HepG2 (cell line): ENCODE measurements at places on chromosomes 13 and 19.

DNA sequence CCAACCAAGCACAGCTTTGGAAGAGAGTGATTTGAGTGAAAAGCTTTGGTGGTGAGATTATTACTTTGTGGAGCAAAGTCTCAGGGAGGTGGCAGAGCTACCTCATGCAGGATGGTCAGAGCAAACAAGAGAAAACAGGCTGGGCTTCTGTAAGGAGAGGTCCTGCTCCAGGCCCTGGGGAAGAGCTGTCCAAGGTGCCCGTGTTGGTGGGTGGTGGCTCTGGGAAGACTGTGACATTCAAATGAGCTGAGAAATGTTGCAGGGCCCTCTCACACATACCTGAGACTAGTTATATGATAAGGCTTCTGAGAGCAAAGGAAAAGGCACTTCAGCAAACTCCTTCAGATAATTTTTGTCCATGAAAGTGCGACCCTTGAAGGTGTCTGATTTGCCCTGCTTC lies 205.5 kb upstream of the SOX21 start:
- DNase-seq = no peak

GRCh38 chr13:22194106-22194805 lies 523.4 kb downstream of the FGF9 start:
- DNase-seq = no peak

- no peak for DNase-seq
Measured at GRCh38 chr13:21011378-21011777, 50.0 kb downstream of the LATS2 start.

DNA sequence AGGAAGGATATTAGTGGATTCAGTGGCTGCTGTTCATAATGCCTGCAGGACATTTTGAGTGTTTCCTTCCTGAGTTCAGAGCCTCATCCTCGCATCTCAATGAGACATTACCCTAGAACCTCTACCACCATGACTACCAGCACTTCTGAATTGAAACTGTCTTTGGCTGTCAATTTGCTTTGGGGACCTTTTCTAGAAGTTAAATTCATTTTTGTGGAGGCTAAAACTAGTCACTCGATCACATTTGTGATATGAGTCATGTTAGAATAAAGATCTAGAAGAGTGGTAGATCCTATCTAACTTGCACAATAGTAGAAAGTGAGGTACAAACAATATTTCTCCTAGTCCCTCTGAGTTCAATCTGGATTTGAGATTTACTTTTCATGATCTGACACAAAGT lies 124.9 kb downstream of the KCNRG start:
- no peak for DNase-seq

GRCh38 chr13:113669755-113670341 lies 2.8 kb downstream of the GRK1 start:
- DNase-seq = no peak

DNA sequence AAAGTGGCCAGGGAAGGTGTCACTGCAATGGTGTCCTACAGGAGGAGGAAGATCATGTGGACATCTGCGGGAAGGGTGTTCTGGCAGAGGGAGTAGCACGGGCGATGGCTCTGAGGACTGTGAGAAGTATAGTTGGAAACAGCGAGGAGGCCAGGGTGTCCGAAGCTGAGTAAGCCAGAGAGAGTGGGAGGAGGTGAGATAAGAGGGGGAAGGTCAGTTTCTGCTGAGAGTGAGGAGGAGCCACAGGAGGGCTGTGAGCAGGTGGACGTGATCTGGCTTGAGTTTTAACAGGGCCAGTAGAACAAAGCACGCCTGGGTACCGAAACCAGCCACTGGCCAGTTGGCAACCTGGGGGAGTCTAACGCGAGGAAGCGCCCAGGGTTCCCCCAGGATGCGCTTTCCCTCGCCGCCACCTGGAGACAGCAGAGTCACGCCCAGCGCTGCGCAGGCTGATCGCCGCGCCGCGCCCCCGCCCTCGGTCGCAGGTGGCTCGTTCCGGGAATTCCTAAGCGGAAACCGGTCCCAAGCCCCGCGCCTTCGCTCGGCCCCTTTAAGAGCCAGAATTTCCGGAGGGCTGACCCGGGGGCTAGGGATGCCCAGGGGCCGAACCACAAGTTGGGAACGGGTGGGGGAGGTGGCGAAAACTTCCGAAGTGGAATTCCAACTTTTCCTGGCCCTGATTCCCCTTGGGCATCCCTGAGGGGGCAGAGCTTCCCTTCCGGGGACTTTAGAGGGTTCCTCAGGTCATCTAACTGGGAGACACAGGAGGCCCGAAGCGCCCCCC lies 1.1 kb upstream of the LSR start:
- DNase-seq = peak; percentile 87

GRCh38 chr13:50923272-50923671 lies 13.7 kb downstream of the RNASEH2B start:
- no peak for DNase-seq

DNA sequence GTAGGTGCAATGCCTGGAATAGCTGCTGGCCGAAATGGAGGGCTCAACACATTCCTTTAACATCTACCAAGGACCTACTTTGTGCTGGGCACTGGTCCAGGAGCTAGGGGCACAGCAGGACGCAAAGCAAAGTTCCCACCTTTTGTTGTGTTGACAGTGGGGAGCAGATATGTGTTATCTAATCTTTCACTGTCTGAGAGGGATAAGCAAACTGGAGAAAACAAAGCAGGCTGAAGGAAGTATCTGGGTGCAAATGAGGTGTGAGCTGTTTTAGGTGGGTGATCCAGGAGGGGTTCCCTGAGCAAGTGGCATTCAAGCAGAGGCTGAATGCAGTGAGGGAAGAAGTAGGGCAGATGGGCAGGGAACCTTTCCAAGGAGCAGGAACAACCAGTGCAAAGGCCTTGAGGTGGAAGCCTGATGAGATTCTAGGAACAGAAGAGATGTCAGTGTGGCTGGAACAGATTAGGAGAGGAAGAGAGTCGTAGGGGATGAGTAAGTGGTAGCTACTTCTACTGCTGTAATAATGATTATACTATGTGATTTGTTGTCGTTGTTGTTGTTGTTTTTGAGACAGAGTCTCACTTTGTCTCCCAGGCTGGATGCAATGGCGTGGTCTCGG lies 2.2 kb upstream of the PLAUR start:
- DNase-seq = no peak

DNA sequence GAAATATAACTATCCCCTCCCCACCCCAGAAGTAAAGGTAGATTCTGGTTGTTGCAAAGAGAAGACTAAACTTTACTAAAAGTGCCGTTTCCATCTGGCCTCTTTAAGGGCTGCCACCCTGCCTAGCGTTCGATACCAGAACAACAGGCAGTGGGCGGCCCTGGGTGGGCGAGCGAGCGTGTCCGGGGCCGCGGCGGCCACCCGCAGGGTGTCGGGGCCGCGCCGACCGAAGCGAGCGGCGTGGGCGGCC lies 2.6 kb downstream of the FGF9 start:
- no peak for DNase-seq

GRCh38 chr13:19181621-19182485 lies at the start of gene TUBA3C:
TSS of gene TUBA3C (minus strand) at chr13:19181824. CDS start at chr13:19181747, 77 bp downstream.
- DNase-seq = no peak

DNA sequence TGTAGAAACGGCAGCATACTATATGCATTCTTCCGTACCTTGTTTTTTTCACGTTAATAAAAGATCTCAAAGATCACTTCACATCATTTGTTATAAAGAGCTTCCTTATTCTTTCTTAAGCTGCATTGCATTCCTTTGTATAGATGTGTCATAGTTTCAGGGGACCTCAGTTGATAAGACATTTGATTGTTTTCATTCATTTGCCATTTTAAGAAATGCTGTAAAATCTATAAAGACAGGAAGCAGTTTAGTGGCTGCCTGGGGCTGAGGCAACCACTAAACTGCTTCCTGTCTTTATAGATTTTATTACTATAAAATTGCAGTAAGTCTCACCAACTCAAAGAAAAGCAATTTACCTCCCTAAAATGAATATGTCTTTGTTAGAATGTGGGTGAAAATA lies 59.4 kb downstream of the ZDHHC20 start:
- no peak for DNase-seq

GRCh38 chr13:45441633-45442032 lies 23.1 kb upstream of the COG3 start:
- peak; percentile 70 for DNase-seq

DNA sequence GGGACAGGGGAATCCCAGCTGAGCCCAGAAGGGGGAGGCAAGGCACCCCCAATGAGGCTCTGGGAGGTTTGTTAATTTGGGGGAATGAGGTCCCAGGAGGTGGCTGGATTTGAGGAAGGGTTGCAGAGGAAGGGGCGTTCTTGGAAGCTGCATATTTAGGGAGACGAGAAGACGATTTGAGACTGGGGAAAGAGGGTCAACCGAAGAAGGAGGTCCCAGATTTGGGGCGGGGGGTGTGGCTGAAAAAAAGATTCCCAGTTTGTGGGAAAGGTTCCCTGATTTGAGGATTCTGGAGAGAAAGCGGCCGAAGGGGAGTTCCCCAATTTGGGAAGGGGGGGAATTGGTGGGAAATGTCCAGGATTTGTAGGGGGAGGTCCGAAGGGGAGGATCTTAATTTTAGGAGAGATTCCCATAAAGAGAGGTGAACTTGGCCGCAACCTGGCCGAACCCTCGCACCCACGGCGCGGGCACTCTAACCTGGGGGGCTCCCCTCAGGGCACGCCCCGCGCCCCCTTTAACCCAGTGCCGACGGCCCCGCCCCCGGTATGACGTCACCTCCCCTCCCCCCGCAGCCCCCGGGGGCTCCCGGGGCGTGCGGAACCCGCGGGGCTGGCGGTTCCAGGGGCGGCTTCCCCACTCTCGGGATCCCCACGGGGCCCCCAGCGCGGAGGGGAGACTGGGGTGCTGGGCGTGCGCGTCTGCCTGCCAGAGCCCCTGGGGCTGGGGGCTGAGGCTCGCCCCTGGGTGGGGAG lies 1.2 kb downstream of the PTPRS start:
- DNase-seq = no peak

DNA sequence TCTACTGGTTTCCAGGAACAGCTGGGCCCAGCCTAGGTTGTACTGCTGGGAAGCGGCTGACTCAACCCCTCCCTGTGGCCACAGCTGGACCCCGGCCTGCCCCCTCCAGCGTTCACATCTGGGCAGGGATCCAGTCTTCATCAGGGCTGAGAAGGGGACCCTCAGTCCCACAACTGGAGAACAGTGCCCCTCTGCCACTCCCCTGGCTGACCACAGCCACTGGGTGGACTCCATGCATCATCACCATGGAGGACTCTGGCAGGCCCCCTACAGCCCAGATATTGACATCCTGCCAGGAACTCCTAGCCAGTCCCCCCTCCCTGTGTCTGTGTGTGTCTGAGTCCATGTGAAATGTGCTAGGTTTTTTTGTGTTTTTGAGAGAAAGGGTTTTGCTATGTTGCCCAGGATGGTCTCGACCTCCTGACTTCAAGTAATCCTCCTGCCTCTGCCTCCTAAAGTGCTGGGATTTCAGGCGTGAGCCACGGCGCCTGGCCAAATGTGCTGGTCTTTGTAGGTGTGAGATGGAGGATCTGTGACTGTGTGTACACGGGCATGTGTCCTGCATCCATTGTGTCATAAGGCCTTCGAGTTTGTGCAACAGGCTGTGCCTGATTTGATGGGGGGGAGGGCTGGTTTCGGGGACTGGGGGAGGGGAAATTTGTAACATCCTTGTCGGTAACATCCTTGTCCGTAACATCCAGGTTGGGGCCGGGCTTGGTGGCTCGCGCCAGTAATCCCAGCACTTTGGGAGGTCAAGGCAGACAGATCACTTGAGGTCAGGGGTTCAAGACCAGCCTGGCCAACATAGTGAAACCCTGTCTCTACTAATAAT lies 4.0 kb upstream of the HOOK2 start:
- DNase-seq = peak; percentile 61

GRCh38 chr19:436413-436950 lies 24.4 kb downstream of the SHC2 start:
- DNase-seq = no peak

- no peak for DNase-seq
Measured at GRCh38 chr13:76723551-76724232, 162.5 kb downstream of the KCTD12 start.

GRCh38 chr13:102769679-102770078 lies 3.9 kb downstream of the TEX30 start:
- DNase-seq = no peak

- no peak for DNase-seq
Measured at GRCh38 chr19:48635966-48636858, 967 bp downstream of the DBP start.

DNA sequence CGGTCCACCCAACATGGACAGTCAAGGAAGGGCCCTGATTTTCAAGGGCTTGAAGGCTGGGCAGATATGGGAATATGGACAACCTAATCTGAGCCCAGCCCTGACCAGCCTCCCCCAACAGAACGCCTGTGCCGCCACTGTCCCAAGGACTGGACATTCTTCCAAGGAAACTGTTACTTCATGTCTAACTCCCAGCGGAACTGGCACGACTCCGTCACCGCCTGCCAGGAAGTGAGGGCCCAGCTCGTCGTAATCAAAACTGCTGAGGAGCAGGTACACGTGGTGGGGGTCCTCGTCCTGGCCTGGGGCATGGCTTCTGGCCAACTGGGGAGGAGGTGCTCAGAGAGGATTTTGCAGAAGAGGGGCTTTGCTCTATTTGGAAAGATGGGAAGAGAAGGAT lies 3.5 kb downstream of the CLEC4M start:
- no peak for DNase-seq

DNA sequence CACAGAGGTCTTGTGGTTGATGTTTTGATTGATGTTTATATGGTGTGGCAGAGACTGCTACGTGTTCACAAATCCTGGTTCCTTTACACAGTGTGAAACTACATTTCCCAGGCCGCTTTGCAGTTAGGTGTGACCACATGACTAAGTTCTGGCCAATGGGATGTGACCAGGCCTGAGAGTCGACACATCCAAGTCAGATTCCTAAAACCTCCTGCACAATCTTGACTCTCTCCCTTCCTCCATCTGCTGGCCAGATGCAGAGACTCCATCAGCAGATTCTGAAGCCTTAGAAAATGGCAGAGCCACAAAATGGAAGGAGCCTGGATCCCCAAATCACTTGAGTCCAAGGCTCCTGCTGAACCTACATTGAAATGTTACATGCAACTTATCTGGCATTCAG lies 12.6 kb downstream of the CD37 start:
- DNase-seq = peak; percentile 44

GRCh38 chr13:80374901-80375300 lies 34.0 kb upstream of the SPRY2 start:
- DNase-seq = no peak

- no peak for DNase-seq
Measured at GRCh38 chr13:40595693-40596092, 70.7 kb downstream of the FOXO1 start.

GRCh38 chr19:51317376-51317775 lies 5.9 kb downstream of the IGLON5 start:
- no peak for DNase-seq

DNA sequence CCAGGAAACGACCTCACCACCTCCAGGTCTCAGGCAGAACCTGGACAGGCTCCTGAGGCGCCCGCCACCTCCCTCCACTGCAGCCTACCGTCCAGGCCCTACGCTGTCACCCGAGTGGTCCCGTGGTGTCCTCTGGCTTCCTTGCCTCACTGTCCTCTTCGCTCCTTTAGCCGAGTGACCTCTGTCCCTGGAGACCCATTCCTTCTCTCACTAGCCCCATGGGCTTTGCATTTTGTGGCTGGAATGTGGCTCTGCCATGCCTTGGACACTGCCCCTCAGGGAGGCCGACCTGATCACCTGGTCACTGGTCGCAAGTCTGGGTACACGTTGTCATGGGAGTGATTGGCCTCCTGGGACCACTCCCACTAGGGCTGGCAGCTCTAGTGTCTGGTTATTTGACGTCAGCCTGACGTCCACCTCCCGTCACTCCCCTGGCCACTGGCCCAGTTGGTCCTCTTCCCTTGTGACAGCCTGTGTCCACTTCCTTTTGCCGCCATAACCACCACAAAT lies 17.9 kb downstream of the SLC25A42 start:
- no peak for DNase-seq

- no peak for DNase-seq
Measured at GRCh38 chr13:44385401-44385800, 11.8 kb downstream of the SERP2 start.

- peak; percentile 90 for DNase-seq
Measured at GRCh38 chr19:46984077-46985010, 35.3 kb upstream of the NPAS1 start.

- DNase-seq = no peak
Measured at GRCh38 chr13:103147961-103148360, 81.7 kb upstream of the SLC10A2 start.
